Cardiac atrium fibroblast (primary cell): ENCODE measurements at places on chromosomes 5 and 9. TPM values are rescaled to one million over a fixed set of nuclear protein-coding genes. Genes with fewer than 3 reads are reported as not detected.

The ARHGEF28 gene
- total RNA-seq = 6.0 and 6.5 TPM in 2 replicates

The DND1 gene
- total RNA-seq = not detected in 2 replicates

The MCTP1 gene
- 0.16 and 0.18 TPM in 2 replicates for total RNA-seq

The ZBTB6 gene
- 6.0 and 6.3 TPM in 2 replicates for total RNA-seq

The CCDC180 gene
- total RNA-seq = under 0.01 TPM in 1 of 2 replicates, not detected in the other

The ADAMTS19 gene
- 0.54 and 2.1 TPM in 2 replicates for total RNA-seq

The BSPRY gene
- not detected in 2 replicates for total RNA-seq

The SPINK4 gene
- not detected in 2 replicates for total RNA-seq

The SLCO6A1 gene
- total RNA-seq = not detected in 2 replicates

The SIT1 gene
- total RNA-seq = 1.3 TPM in 1 of 2 replicates, not detected in the other

The CDH12 gene
- not detected in 2 replicates for total RNA-seq

The IL9 gene
- total RNA-seq = not detected in 2 replicates

The ZNG1E gene
- 20.7 and 22.9 TPM in 2 replicates for total RNA-seq

The NFIB gene
- total RNA-seq = 74.0 and 81.8 TPM in 2 replicates

The WNT8A gene
- not detected in 2 replicates for total RNA-seq

The CAVIN4 gene
- 0.18 TPM in 1 of 2 replicates, not detected in the other for total RNA-seq

The LCN6 gene
- not detected in 2 replicates for total RNA-seq

The ENTREP1 gene
- 0.81 TPM in 1 of 2 replicates, not detected in the other for total RNA-seq

The ODF2 gene
- total RNA-seq = 23.5 and 36.0 TPM in 2 replicates

The HAVCR2 gene
- total RNA-seq = not detected in 2 replicates

The RASEF gene
- total RNA-seq = not detected in 2 replicates

The UBAC1 gene
- 22.5 and 32.9 TPM in 2 replicates for total RNA-seq

The C9orf153 gene
- total RNA-seq = 0.16 TPM in 1 of 2 replicates, not detected in the other

The ADRB2 gene
- 0.16 TPM in 1 of 2 replicates, not detected in the other for total RNA-seq

The RETREG1 gene
- total RNA-seq = under 0.01 and 1.3 TPM in 2 replicates
